Hepatocyte (in vitro differentiated cells): ENCODE measurements at places on chromosomes 6 and 20. TPM values are rescaled to one million over a fixed set of nuclear protein-coding genes. Genes with fewer than 3 reads are reported as not detected.

GRCh38 chr6:158409451-158409850 is 97.2 kb downstream of the TULP4 start:
- DNase-seq = no peak

- DNase-seq = no peak
These were observed 66.3 kb upstream of the DYNLRB1 start for GRCh38 chr20:34449674-34450592.

DNA sequence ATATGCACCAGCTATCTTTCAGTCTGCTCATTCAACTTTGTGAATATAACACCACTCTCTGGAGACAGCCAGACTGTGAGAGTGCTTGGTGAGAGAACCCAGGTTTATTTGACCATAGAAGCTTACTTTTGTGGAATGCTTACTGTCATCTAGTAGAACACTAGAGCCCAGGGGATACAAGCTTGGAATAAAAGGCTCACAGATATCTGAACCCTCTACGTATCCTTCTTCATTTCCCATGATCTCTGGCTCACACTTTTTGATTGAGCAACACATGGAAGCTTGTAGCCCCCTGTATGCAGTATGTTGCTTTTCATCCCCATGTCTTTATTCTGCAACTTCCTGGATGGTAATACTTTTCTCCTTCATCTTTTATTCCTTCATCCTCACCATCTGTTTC is 835.3 kb upstream of the CITED2 start:
- peak; percentile 15 for DNase-seq

- no peak for DNase-seq
These were observed 39.8 kb upstream of the MYL9 start for GRCh38 chr20:36501367-36502006.

GRCh38 chr20:41300886-41301285 is 16.6 kb downstream of the ZHX3 start:
- no peak for DNase-seq

DNA sequence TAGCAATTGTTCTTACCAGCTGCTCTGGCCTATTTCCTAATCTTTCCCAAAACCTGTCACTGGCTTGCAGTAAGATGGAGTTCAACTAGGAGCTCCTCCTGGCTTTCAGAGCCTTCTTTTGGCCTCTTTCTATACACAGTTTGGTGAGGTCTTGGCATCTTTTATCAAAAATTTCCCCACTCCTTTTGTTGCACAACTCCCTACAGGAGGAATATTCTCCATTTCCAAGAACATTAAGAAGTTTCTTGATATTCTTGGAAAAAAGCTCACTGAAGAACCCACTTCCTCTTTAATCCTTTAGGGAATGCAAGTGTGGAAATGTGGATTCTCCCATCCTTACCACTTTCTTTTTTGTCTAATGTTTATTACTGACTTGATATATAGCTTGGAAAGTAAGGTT is 171.3 kb upstream of the KCNK16 start:
- no peak for DNase-seq

DNA sequence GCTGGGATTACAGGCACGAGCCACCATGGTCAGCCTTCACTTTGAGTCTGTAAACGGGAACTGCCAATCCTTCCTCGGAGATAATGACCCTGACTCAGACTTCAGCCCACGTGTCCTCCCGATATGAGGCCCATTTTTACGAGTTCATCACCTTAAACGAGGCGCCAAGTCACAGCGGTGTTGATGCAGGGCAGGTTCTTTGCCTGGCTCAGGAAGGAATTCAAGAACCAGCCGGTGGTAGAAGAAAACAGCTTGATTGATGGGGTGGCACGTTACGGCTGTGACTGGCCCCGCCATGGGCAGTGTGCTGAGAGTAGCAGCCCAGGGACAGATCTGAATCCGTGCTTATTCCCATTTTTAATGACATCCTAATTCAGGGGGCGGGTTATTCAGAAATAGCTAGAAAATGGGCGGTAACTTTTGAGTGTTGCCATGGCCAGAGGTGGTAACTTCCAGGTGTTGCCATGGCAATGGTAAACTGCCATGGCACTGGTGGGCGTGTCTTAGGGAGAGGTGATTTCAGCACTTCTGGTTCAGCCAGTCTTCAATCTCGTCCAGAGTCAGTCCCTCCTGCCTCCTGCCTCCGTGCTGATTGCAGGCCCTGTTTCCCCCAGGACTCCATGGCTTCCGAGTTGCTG is 9.1 kb upstream of the MAP1LC3A start:
- peak; percentile 62 for DNase-seq

DNA sequence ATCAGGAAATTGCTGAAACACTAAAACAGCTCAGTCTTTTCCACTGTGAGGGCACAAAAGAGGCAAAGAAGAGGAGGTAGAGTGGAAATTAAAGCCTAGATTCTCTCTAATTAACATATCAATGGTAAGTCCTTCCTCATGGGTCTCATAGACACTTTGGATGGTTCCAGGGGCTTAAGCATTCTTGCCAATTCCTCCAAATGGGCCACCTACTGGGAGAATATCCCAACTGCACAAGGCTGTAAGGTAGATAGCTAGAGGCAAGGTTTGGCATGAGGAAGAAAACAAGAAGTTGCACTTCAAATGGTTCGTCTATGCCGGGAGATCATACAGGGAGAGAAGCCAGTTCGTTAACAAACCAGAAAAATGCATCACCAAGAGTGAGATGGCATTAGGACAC is 107.6 kb upstream of the KHDRBS2 start:
- DNase-seq = no peak

DNA sequence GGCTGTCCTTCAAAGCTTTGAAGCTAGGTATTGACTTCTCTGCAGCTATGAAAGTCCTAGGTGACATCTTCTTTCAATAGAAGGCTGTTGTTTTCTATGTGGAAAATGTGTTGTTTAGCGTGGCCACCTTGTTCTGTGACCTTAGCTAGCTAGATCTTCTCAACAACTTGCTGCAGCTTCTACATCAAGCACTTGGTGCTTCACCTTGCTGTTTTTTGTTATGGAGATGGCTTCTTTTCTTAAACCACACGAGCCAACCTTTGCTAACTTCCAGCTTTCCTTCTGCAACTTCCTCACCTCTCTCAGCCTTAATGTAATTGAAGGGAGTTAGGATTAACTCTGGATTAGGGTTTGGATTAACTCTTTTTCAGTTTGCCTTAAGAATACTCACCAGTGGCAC is 128.6 kb upstream of the MMS22L start:
- DNase-seq = no peak

DNA sequence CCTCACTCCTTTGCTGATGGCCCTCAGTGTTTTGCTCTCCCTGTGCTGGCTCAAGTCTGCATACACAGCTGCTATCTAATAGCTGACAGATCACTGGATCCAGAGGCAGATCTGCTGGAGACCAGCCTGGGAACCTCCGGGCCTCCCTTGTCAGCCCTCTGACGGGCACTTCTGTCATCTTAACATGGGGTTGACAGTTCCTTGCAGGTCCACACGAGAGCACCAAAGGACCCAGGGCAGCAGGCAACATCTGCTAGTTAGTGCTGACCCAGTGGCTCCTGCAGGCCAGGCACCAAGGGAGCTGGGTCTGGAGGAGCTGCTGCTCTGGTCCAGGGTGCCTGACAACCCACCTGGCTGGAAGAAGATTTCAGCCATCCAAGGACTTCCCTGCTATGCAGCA is 208.1 kb downstream of the UST start:
- no peak for DNase-seq

- DNase-seq = no peak
These were observed 54.7 kb downstream of the SSR1 start for GRCh38 chr6:7258231-7258763.

GRCh38 chr20:63968928-63969760 is 586 bp downstream of the ZNF512B start:
- no peak for DNase-seq

DNA sequence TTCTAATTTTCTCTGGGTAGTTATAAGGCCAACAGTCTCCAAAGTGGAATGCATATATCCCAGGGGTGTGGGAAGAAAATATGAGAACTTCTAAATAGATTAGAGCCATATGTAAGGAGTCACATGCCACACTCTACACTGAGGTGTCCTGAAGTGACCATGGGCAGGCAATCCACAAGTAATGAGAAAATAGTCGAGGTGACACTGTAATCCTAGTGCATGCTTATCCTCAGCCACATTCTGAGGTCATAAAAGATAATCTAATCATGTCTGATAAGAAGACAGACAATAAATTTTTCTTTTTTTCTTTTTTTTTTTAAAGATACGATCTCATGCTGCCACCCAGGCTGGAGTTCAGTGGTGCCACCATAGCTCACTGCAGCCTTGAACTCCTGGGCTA is 62.2 kb downstream of the CD164 start:
- DNase-seq = no peak

- no peak for DNase-seq
These were observed 10.6 kb downstream of the DDR1 start for GRCh38 chr6:30894935-30895334.

GRCh38 chr20:3908667-3909066 is 19.5 kb downstream of the PANK2 start:
- DNase-seq = no peak

DNA sequence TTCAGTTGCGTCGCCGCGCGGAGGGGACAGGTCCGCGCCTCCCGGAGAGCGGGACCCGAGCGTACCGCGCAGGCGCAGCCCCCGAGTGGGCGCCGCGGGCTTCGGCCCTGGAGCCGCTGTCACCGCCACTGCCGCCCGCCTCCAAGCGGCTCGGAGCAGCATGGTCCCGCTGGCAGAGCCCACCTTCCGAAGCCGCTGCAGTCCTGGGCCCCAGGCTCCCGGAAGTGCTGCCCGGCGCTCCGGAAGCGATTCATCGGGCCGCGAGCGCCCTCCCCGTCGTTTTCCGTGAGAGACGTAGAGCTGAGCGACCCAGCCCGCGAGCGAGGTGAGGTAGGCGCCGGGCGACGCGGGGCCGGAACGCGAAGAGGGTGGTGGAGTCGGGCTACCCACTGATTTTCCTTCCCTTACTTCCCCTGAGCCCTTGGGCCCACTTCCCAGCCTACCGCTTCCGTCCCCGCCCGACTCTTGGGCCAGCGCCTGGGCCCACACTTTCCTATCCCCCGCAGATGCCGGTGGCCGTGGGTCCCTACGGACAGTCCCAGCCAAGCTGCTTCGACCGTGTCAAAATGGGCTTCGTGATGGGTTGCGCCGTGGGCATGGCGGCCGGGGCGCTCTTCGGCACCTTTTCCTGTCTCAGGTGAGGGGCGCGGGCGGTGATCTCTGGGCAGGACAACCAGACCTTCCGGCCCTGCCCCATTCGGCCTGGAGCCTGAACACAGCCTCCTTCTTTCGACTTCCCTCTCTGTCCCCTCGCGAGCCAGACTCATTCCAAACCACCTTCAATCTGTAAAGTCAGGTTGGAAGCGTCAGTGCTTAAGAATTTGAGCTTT is at the start of the genes NFS1 and ROMO1:
Gene NFS1 (minus strand): TSS at position 226 of the 830 bp plus-strand sequence. CDS start 64 bp downstream, at position 162.
Gene ROMO1 (plus strand): TSS at position 279 of the 830 bp plus-strand sequence. CDS start 228 bp downstream, at position 507.
- peak; percentile 95 for DNase-seq

- DNase-seq = no peak
These were observed 2.4 kb upstream of the DEFB119 start for GRCh38 chr20:31392836-31393235.

DNA sequence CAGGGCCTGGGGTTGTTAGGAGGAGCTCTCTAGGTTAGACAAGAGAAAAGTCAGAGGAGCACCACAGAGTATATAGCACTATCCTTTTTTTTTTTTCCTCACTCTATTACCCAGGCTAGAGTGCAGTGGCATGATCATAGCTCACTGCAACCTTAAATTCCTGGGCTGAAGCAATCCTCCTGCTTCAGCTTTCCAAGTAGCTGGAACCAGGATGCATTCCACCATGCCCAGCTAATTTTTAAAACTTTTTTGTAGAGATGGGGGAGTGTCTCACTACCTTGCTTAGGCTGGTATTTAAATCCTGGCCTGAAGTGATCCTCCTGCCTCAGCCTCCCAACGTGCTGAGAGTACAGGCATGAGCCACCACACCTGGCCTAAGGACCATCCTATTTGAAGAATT is 19.3 kb upstream of the AKIRIN2 start:
- DNase-seq = no peak

DNA sequence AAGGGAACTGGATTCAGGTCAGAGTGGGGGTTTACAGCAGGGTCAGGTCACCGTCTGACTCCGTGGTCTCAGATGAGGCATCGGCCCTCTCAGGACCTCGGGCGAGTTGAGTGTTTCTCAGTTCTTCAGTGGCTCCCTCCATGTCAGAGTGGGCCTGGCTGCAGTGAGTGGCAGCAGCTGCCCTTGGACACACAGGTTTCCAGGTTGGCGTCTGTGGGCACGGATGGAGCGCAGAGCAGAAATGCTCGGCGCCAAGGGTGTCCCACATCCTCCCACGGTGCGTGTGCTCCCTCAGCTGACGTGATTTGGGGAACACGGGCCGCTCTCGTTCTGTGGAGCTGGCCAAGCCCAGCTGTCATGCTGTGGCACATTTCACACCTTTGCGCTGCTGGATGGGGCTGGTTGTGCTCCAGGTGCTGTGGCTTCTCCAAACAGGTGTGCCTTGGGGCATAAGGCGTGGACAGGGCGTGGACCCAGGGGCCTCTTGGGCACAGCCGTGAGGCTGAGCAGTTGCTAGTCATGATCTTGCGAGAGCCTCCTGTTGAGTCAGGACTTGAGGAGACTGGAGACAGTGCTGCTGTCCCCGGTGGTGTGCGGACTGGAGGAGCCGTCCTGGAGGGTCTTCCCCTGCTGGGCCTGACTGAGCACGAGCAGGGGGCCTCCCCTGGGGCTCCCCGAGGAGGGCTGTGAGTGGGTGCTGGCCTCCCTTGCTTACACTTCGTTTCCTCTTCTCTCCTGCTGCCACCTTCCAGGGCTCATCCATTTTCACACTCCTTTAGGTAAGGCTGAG is 9.5 kb upstream of the DNAJC5 start:
- DNase-seq = no peak

DNA sequence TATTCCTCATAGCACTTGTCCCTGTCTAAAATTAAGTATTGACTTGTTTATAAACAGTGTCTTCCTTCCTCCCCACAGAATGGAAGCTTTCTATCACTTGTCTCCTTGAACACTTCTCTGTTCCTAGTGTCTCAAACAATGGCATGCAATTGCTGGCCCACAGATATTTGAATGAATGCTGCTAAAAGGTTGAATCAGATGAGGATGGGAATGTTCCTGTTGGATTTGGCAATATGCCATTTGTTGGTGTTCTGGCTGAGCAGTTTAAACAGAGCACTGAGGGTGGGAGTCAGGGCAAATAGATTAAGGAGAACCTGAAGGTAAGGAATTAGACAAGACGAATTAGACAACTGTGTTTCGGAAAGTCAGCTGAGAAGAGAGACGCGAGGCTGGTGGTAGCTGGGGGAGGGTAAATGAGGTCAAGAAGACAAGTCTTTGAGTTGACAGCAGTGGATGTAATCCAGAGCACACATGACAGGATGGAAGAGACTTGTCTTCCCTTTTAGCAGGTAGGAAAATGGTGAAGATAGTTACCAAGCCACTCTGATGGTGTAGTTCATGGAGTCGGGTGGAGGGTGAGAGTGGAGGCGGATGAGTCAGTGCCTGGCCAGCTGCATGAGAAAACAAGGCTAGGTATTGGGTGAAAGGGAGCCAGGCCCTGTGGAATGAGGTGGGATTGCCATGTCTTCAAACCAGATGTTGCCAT is 58.3 kb upstream of the GNRH2 start:
- DNase-seq = peak; percentile 9

GRCh38 chr6:158777510-158777909 is 41.7 kb downstream of the EZR start:
- DNase-seq = no peak

SLC35D3 gene
- total RNA-seq = not detected in 2 replicates

OXT gene
- total RNA-seq = 0.92 TPM in 1 of 2 replicates, not detected in the other

LAMA4 gene
- 18.9 and 19.1 TPM in 2 replicates for total RNA-seq

C20orf204 gene
- 0.57 and 0.72 TPM in 2 replicates for total RNA-seq

NKX2-2 gene
- 0.33 TPM in 1 of 2 replicates, not detected in the other for total RNA-seq

KHDC1L gene
- not detected in 2 replicates for total RNA-seq

JAG1 gene
- total RNA-seq = 51.5 and 52.6 TPM in 2 replicates

KIF25 gene
- total RNA-seq = 0.40 TPM in 1 of 2 replicates, not detected in the other
